Fibroblast of villous mesenchyme (primary cell): ENCODE measurements at places on chromosomes 4 and X. TPM values are rescaled to one million over a fixed set of nuclear protein-coding genes. Genes with fewer than 3 reads are reported as not detected.

The CHRDL1 gene
- under 0.01 TPM in 2 replicates for total RNA-seq

- DNase-seq = peak; percentile 87
These were observed at the start of gene DCLK2 for GRCh38 chr4:150078041-150078578. Gene DCLK2 (plus strand): TSS chr4:150078445. CDS start chr4:150079028, 583 bp downstream.

The JAKMIP1 gene
- total RNA-seq = not detected in 2 replicates

The OTC gene
- total RNA-seq = not detected in 2 replicates

The RRH gene
- total RNA-seq = 0.32 TPM in 1 of 2 replicates, not detected in the other

DNA sequence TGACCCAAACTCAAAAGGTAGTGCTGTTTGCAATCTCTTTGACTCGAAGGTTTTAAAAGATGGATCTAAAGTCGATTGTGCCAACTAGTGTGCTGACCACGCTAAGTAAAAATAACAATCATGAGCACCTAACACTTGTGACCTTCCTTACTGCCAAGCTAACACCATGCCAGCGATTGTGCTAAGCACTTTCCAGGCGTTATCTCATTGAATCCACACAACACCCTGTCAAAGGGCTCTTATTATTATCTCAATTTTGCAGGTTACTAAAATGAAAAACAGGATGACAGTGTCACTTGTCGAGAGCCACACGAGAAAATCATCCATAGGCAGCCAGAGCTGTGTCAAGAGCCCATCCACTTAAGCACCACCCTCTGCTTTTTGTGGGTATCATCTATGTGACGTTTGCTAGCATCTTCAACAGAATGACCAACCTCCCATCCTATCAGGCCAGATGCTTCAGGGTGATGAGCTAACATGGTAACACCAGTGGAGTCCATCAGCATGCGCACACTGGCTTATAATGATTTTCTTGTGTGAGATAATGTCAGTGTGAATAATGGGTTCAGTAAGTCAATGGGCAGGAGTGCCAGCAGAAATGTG lies 893 bp upstream of the GAB3 start:
- no peak for DNase-seq

GRCh38 chrX:1483843-1484637 lies 31.3 kb upstream of the ASMTL start:
- DNase-seq = no peak

The TSPAN6 gene
- 30.0 and 44.5 TPM in 2 replicates for total RNA-seq

DNA sequence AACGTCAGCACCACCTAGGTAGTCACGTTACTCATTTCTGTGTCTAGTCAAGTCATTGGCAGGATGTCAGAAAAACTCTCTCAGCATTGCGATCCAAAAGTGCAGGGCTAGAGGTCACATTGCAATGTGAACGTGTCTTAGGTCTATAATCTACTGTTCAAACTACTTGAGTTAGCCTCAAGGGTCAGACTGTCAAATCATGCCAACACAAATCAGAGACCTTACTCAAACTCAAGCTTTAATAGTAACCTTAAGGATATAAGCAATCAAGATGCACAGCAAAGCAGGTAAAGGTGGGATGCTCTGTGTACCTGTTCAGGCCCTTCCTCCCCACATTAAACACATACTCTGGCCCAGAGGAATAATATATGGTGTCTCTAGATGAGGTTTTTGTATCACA lies 114.4 kb upstream of the NOCT start:
- no peak for DNase-seq

GRCh38 chr4:3730422-3731190 lies 35.6 kb upstream of the ADRA2C start:
- DNase-seq = no peak
